GM12865 (cell line): ENCODE measurements at places on chromosomes 16 and 17.

DNA sequence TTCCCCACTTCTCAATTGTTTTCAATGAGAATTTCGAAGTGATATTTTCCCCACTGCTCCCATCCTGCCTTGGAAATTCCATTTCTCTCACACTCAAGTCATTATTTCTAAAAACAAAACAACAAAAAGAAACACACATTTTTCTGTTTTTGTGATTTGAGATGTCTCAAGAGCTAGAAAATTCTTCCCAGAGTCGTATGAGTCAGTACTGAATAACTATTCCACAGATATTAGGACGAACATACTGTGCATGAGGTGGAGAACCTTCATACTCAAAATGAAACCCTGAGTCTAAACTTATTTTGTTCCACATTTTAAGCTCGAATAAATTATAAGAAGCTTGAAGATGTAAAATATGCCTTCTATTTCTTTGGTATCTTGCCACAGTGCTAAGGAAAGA is 204.6 kb downstream of the SLC39A11 start:
- DNase-seq = no peak

DNA sequence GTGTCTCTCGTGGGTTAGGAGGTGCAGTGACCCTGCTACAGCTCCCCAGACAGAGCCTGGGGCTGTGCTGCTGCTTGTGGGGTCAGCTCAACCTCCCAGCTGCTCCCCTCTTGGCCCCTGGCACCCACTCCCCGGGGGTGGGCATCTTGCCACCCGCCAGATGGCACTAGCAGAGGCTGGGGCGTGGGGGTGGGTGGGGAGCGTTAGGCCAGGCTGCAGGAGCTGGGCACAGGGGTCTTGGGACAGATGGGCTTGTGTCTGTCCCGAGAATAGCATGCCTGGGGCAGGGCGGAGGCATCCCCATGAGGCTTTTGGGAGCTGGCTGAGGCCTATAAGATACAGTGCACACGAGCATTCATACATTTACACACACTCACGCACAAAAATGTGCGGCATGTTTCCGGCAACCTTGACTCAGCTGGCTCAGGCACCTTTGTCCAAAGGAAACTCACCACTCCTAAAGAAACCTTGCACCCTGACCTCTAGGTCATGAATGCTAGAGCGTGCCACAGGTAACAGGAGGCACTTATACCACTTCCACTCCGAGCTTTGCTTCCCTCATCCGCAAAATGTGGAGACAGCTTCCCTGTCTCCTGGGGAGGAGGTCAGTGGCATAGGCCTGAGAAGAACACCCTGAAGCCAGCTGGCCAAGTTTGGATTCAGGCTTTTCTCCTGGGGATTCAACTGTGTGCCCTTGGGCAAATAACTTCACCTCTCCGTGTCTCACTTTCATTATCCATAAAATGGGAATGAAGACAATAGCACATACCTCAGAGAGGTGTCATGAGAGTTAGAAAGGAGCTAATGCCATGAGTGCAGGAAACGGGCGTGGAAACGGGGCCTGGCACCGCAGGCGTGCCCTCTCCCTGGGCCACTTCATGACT is 78.9 kb upstream of the LHX1 start:
- DNase-seq = no peak

DNA sequence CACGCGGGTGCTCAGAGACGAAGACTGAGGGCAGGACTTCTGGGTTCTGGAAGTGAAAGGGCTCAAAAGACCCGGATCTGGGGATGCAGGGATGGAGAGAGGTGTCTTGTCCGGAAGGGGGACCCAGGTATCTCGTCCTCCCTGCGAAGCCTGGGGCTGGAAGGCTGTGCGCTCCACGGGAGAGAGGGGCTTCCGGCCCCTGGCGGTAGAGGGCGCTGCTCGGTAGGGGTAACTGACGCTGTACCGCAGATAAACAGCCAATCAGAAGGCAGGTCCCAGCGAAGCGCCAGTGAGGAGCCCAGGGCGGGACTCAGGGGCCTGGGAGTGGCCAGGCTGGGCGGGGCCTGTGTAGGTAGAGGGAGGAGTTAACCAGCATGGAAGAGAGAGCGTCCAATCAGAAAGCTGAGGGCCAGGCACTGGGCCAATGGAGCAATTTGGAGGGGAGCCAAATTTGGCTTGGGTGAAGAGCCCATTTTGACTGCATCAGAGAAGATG is 804 bp downstream of the TGFB1I1 start:
- no peak for DNase-seq

GRCh38 chr17:16662936-16663335 is 9.3 kb upstream of the ZNF624 start:
- no peak for DNase-seq
